ENCODE measurements at places on chromosomes 4 and X.

GRCh38 chr4:6660430-6660829 is 19.9 kb downstream of the MRFAP1 start:
- DNase-seq = no peak

DNA sequence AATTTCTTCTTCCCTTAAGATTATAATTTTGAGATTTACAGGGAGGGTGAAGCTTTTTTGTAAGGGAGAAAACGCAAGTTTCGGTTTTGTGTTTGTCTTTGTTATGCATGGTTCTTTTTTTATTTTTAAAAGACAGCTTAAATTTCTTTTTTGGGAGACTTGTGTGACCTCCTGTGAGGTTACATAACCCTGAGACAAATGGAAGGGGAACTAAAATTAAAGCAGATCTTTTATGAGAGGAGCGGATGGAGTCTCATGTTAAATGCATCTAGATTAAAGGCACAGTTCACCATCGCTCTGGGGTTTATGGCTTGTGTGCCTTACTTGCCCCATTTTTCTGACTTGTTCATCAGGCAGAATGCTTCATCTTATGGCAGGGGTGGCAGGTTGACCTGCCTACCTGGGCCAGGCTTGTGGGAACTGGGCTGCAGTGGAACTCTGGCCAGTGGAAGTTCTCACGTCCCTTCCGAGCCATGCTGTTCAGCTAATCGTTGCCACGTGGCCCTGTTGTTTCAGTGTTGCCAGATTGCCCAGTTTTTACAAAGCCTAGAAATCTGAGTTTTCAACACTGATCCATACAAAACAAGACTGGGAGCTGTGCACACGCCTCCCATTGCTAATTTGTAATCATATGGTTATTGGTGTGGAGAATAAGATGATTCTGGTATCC is 291.8 kb downstream of the ARHGAP10 start:
- no peak for DNase-seq

GRCh38 chrX:148913971-148914370 is 413.6 kb downstream of the AFF2 start:
- no peak for DNase-seq

GRCh38 chr4:107615809-107616208 is 104.2 kb downstream of the PAPSS1 start:
- DNase-seq = no peak

DNA sequence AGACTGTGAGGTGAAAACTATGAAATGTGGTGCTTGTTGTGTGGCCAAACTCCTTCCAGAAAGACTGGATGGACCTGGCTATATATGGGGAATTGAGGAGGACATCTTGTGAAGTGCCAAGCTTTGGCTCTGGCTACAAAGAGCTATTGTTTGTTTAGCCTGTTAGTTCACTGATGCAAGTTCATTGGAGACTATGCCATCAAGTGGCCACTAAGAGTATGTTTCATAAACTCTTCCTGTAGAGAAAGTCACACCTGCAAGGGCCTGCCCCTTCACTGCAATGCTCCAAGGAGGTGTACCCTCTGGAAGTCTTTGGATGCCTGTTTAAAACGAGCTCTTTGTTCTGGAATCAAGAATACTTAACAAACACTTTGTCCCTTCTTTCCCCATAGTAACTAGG is 382.0 kb downstream of the GABRG1 start:
- no peak for DNase-seq

DNA sequence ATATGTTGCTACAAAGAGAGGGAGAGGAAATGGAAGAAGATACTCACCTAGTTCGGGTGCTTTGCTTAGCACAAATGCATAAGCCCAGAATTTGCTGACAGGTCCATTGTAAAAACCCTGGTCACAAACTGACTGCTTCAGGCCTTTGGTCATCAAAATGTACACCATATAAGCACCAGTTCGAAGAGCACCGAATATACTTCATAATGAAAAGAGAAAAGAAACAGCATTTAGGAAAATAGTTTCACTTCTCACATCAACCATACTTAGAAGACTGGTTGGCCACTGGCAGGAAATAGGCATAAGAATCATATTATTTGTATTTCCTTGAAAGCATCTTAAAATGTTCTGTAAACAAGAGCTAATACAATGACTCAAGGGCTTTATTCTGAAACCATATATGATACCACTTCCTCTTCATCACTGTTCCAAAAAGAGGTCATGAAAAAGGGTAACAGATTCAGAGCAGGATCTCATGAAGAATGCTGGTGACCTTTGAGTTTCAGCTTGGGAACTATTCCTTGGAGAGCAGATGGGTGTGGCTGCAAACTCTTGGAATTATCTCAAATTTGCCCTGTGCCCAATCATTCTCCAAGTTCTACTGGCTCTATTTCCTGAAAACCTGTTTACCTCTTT is 138.7 kb downstream of the ELOVL6 start:
- DNase-seq = no peak

- DNase-seq = peak; percentile 5
Observed at GRCh38 chr4:98293104-98293887, 32.1 kb downstream of the RAP1GDS1 start.

DNA sequence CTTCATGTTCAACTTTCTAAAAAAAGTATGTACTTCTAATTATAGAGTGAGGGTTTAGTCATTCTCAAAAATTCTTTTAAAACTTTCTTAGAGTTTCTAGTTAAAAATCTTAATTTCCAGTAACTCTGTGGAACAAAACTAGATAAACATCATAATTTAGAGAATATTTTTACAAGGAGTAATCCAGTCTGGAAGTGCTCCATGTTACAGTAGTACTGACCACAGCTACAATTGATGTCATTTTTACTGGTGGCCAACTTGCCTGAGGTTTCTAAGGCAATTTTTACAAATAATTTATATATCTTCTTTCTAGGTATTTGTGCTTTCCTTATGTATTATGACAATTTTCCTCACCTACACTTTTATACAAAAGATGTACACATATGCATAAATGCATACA is 490.4 kb downstream of the CENPC start:
- no peak for DNase-seq

GRCh38 chr4:112889619-112890527 is 159.6 kb upstream of the ANK2 start:
- DNase-seq = peak; percentile 67

DNA sequence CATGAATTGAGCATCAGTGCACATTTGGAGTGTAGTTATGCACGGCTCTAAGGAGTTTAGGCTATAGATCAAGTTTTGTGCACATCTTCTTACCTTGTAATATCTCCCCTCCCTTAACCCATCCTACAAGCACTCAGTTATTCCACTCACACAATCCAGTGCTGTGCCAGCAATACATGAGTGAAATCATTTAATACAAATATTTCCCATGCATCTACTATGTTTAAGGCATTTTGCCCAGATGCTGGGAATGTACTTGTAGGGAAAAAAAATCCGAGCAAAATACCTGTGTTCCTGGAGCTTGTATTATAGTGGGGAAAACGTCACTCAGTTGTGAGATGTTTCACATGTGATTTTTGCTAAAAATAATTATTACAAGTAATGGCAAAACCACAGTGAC is 191.6 kb upstream of the LDB2 start:
- DNase-seq = no peak

DNA sequence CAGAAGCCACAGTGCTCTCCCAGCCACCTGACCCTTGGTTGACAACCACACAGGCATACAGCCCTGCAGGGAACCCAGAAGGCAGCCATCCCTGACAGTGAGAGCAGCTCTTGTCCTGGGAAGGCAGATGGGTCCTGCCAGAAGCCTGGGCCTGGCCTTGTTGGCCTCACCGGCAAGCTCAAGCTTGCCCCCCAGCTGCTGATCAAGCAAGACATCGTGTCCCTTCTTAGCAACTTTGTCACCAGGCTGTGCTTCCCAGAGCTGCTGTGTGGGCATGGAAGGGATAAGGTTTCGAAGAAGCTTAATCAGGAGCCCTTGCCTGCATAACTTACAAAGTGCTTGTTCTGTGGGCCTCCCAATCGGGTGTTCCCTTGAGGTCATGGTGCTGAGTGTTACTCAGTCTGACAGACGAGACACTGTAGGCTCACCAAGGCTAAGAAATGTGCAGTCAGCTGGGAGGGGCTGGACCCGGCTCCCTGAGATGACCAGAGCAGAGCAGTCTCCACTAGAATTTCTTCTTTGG is 6.8 kb upstream of the ABLIM2 start:
- no peak for DNase-seq

- DNase-seq = no peak
Observed at GRCh38 chr4:146776691-146777090, 138.0 kb downstream of the POU4F2 start.

DNA sequence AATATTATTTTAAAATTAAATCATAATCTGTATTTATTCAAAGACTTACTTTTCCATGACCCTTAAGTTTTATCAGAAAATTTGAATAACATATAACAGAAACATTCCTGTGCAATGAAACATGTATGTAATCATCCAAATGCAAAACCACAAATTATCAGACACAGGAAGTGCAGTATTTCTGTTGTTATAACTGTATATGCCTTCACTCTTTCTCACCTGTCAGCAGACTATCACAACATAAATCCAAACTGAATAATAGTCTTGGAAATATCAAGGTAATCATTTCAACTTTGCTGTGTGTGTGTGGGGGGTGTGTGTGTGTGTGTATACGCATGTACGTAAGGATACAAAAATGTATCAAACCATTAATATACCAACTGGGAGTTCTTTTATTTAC is 285.9 kb downstream of the SLC7A11 start:
- DNase-seq = no peak

DNA sequence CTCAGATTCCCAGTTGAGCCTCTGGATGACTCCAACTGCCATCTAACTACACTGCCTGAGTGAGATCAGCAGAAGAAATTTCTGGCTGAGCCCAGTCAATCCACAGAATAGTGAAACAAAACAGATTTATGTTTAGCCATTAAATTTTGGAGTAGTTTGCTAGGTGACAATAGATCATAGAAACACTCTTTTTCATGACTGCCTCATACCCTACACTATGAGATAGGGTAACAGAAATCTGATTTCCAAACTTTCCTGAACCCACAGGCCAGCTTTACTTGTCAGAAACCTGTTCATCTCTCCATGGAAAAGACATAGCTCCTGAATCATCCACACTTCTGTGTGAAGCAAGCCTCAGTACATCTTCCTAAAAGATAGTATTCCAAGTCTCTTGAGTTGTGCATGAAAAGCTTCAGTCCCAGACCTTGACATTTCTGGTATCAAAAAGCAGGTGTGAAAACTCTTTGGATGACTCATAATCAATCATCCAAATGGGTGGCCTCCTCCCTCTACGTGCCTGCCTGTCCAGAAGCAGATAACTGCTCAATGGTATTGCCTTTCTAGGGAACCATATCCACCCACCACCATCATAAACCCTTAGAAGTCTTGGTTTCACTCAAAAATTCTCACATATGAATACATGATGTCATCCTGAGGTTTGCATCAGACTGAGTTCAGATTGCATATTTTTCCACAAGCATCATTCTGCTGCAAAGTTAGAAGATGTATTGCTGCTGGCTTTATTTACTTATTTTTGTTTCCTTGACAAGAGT is 47.5 kb upstream of the RAP2C start:
- no peak for DNase-seq

Data from hippocampal formation (tissue), 2 donors.